Activated CD4-positive, alpha-beta T cell treated with anti-CD3 and anti-CD28 coated beads, Interleukin-2, amount 50 U/mL, for 24 hours (primary cell): ENCODE measurements at places on chromosomes 7 and 10.

DNA sequence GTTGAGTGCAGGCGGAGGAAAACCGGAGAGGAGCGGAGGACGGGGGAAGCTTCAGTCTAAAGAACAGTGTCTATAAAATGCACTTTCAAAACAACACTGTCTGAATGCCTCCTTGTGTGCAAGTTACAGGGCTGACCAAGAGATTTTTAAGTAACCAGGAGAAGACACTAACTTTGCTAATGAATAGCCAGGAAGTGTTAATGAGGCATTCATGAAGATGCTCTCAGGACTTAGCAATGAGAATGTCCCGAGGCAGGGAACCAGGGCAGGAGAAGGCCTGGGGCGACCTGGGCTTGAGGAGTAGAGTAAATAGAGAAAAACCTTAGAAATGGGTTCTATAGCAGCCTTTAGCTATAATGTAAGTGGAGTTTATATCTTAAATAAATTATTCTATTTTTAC lies 312.1 kb downstream of the SKIDA1 start:
- no peak for DNase-seq

DNA sequence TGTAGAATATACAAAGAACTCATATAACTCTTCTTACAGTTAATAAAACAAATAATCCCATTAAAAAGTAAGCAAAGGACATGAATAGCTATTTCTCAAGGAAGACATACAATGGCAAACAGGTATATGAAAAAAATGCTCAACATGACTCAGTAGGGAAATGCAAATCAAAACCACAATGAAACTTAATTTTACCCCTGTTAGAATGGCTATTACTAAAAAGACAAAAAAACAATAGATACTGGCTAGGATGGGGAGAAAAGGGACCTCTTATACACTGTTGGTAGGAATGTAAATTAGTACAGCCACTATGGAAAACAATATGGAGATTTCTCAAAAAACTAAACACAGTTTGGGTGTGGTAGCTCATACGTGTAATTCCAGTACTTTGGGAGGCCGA lies 37.8 kb downstream of the HERPUD2 start:
- no peak for DNase-seq

GRCh38 chr7:111352319-111352718 lies 210.0 kb downstream of the IMMP2L start:
- DNase-seq: no peak

GRCh38 chr10:111146025-111146640 lies 69.3 kb downstream of the ADRA2A start:
- DNase-seq: no peak

GRCh38 chr10:123359539-123359938 lies 205.3 kb downstream of the BUB3 start:
- DNase-seq: no peak

DNA sequence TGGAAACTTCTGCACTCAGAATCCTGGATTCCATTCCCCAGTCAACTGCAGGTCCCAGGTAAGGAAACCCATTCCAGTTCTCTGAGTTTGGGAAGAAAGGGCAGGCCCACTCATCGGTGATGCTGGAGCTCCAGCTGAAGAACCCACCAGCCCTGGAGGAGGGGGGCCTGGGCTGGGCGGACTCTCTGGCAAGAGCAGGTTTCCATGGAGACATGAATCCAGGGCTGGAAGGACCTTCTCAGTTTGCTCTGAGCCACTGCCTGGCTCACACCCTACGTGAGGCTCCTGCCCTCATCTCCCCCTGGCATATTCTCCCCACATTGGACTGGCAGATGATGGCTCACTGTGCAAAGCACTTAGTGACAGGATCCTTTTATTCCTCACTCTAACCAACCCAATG lies 73.3 kb upstream of the CPXM2 start:
- no peak for DNase-seq

GRCh38 chr7:121235201-121235600 lies 93.6 kb upstream of the WNT16 start:
- no peak for DNase-seq
